ENCODE measurements at places on chromosomes 7 and 10. TPM values are rescaled to one million over a fixed set of nuclear protein-coding genes. Genes with fewer than 3 reads are reported as not detected.

- DNase-seq, result no peak
Measured at GRCh38 chr10:51765284-51765971, 66.0 kb upstream of the CSTF2T start.

- DNase-seq, result no peak
Measured at GRCh38 chr7:46685051-46685450, 764.0 kb upstream of the IGFBP3 start.

DNA sequence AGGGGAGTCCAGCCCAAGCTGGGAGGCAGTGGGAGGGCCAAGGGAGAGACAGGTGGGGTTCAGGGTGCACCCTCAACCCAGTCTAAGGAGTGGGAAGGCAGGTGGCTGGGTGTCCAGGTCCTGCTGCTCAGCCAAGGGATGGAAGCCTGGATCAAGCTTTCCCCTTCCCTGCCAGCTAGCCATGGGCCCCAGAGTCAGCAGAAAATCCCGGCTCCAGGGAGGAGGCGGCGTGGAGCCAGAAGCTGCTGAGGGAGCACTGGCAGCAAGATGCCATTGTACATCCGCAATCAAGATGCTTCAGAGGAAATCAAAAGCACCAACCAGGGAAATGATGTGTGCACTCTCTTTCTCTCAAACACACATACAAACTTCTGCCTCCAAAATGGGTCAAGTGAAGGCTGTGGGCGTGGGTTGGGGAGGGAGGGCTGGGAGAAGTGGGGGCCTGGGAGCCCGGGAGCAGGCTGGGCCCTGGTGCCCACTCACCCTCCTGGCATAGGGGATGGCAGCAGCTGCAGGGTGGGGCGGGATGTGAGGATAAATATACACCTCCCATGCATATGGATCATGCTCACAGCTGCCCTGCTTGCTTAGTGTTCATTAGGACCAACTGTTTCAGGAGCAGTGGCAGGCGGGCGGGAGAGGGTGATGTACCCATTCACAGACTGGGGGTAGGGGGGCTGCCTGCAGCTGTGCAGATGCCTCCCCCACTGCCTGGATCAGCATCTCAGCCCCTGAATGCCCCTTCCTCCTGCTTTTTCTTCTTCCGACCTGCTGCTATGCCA is 24.2 kb downstream of the TRIM8 start:
- DNase-seq, result no peak

The AIFM2 gene
- total RNA-seq, result 6.7 TPM

The GIMAP4 gene
- total RNA-seq, result not detected

Measured in renal cortical epithelial cell (primary cell).